ENCODE measurements at places on chromosomes 16 and 17.

DNA sequence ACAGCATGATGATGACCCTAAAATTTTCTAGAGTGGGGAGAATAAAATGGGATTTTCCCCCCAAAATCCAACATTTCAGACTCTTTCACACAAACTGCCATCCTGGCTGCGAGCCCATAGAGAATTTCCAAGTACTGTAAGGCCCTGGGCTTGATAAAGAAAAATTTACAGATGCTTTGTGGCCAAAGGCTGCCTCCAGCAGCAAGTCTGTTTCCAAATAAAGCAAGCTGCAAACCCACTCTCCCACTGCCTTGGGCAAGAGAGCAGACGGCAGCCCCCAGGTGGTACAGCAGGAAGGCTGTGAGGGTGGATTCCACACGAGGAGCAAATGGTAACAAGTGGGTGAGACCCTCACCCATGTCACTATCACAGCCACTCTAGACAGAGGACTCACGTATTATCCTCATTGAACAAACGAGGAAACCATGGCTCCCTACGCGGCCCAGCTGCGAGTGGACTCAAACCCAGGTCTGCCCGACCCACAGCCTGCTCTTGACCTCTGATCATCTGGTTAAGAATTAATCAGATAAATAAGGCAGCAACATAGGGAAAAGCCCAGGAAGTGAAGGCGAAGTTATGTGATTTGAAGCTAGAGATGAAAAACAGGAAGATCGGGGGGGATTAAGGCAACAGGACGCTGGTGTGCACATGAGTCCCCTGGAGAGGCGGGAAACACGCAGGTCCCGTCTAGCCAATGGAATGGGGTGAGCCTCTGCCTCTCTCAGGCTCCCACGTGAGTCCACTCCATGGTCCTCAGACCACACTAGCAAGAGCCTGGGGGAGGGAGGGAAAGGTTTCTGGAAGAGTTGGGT is 37.4 kb downstream of the AXIN2 start:
- DNase-seq = no peak

- DNase-seq = no peak
Observed at GRCh38 chr17:39794249-39794970, 56.7 kb downstream of the GRB7 start.

DNA sequence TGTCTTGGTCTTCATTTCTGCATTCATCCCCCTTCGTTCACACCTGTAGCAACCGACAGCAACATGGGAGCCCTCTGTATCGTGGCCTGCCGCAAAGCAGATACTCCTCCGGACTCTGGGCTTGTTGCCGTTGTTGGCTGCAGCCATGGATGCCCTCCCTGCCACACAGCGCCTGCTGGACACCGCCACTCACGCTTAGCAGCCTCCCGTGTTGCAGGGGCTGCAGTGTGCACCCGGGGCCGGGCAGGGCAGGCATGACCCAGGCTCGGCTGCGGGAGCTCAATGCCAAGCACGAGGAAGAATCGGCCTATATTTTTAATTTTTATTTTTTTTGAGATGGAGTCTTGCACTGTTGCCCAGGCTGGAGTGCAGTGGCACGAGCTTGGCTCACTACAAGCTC is 34.9 kb upstream of the ZNF629 start:
- no peak for DNase-seq

DNA sequence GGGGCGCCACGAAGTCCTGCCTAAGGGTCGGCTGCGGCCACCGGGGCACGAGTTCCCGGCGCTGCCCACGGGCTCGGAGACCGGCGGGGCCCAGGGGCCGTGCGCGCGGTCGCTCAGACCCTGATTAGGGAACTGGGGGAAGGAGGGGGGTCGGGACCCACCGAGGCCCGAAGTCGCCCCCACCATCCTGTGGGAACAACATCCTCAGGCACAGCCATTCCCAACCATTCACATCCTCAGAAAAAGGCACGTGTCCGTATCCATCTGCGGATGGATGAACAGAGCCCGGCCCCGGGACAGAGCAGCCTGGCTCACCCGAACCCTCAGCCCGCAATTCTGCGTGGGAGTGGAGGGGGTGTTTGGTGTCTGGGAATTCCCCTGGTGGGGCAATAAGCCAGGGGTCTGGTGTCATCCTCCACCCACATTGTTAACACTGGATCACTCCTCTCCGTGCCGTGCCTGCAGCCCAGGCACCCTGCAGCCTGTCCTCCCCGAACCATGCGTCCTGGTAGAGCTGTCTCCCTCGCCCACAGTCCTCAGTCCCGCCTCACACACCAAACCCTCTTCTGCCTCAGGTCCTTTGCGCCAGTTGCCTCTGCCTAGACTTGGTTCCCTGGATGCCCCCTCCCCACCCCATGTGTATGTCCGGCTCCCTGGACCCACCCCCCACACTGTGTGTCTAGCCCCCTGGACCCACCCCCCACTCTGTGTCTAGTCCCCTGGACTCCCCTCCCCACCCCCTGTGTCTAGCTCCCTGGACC is 789 bp upstream of the CCDC57 start:
- peak; percentile 53 for DNase-seq

DNA sequence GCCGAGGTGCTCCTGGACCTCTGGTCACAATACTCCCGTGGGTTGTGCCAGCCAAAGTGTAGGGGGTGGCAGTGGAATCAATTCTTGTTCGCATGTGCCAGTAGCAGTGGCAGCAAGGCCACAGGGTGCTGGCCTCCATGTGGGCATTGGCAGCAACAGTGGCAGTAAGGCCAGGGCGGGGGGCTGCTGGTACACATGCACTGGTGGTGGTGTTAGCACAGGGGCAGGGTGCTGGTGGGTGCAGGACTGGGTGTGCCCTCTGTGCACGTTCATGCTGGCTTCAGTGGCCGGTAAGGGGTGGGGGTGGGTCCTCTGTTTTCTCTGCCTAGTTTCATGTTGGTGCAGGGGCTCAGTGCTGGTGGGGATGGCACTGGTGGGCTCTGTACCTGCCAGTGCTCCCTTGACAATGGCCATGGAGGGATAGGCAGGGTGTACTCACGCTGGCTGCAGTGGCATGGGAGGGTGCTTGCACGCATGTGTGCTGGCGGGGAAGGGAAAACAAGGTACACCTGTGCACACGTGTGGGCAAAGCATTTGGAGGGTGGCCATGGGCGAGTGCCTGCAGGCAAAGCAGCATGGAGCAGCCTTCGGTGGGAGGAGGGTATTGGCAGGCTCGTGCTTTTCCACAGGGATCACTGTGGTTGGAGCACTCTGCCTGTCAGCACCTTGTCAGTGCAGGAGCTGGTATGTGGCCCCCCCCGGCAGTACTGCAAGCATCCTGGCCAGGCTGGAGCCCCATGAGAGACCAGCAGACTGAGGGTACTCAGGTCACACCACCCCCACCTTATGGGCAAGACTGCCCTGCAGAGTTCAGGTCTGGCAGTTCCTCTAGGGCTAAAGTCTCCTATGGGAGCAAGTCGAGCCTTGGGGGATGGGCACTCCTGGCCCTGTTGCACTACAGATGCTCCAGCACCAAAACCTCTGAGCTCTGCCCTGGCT is 35.8 kb downstream of the NF1 start:
- DNase-seq = no peak

DNA sequence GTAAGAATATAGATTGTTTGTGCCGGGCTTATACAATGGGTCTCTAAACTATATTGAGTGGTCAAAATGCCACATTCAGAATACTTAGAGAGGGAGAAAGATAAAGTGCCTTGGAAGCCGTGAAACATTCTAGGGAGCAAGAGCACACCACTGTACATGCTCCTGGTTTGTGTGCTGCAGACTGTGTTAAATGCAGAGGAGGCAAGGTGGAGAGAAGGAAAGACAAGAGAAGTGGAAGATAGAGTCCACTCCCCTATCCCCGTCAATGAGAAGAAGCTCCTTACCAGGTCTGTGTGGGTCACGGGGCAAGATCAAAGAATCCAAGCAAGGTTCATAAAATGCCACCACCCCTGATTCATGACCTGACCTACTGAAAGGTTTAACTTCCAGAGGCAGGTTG is 267.1 kb upstream of the TBX2 start:
- DNase-seq = no peak

DNA sequence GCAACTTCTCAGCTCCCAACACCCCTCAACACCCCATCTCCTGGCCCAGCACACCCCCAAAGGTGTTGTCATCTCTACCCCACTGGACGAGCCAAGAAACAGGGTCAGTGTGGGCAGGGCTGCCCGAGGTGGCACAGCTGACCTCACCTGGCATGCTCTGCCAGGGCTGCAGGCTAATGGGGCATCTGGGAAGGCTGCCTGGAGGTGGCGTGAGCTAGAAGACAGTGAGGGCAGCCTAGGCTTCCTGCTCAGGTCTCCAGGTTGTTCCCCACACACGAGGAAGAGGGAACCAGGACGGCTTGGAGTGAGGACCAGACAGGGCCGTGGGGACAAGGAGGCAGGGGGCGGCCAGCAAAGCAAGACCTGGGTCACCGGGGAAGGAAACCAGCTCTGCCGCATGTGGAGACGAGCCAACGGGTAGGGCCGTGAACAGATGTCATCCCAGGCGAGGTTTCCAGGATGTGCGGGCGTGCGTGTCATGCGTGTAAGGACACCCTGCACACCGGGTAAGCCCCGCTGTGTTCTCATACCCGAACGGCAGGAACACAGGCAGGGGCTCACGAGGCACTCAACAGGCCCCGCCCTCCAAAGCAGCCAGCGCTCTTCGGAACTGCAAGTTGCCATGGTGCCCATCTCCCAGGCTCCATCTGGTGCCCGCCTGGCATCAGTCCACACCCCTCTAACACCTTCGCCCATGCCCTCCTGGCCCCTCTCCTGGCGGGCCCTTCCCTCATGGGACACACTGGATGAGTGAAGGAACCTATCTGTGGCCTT is 29.6 kb upstream of the PVALEF start:
- DNase-seq = no peak

- DNase-seq = no peak
Observed at GRCh38 chr16:13414154-13414553, 505.8 kb upstream of the ERCC4 start.

DNA sequence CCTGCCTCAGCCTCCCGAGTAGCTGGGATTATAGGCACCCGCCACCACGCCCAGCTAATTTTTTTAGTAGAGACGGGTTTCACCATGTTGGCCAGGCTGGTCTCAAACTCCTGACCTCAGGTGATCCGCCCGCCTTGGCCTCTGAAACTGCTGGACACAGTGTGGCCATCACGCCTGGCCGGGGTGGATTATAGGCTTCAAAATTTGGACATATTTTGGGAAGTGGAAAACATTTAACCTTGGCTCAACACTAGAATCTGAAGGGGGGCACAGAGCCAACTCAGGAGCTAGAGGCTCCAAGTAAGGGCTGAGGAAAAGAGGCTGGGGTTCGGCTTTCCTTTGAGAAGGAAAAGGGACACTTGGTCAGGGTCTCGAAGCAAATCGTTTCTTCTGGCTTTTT is 2.2 kb upstream of the CDK5R1 start:
- no peak for DNase-seq

DNA sequence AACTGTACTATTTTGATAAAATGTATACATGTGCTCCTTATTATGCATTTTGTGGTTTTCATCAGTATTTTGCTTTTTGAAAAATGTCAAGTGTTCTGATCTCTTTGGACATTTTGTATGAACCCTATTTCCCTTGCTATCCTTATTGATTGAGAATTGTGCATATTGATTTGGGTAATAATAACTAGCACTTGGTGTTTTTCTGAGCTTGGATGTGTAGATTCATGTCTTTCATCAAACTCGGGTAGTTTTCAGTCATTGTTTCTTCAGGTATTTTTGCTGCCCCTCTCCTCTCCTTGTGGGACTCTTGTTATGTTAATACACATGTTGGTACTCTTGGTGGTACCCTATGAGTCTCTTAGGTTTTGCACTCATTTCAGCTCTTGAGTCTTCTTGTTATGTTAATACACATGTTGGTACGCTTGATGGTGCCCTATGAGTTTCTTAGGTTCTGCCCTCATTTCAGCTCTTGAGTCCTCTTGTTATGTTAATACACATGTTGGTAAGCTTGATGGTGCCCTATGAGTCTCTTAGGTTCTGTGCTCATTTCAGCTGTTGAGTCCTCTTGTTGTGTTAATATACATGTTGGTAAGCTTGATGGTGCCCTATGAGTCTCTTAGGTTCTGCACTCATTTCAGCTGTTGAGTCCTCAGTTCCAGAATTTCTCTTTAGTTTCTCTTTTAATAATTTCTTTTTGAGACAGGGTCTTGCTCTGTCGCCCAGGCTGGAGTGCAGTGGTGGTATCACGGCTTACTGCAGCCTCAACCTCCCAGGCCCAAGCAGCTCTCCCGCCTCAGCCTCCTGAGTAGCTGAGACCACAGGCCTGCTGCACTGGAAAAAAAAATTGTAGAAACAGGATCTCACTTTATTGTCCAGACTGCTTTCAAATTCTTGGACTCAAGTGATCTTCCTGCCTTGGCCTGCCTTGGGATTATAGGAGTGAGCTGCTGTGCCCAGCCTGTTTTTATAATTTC is 19.3 kb downstream of the ZNF750 start:
- DNase-seq = no peak

DNA sequence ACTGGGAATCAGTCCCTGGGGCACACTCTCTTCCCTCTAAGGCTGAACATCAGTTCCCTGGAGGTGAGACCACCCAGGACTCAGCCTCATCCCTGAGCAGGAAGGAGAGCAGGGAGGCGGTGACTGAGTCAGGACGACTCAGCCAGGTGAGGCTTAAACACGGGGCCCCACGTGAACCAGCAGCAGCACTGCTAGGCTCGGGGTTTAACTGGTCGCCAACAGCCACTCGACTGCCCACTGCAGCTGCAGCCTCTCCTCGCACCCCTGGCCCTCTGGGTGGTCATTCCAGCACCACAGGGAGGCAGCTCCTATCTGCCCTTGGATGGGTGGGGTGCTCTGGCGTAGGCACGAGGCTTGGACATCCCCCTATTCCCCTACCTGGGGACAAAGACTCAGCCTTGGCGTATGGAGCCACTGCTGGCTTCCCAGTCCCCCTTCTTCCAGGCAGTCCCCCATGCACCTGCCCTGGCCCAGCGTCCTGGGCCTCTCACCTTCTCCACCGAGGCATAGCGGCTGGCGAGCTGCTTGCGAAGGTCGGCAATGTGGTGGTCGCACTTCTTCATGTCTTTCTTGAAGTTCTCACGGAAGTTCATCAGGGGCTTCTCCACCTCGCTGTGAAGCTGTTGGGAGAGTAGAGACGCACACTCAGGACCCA is 21.2 kb upstream of the RCVRN start:
- no peak for DNase-seq

GRCh38 chr16:7246578-7246977 is 86.1 kb upstream of the RBFOX1 start:
- no peak for DNase-seq

GRCh38 chr16:11657556-11657955 is 10.7 kb upstream of the SNN start:
- DNase-seq = no peak

- DNase-seq = no peak
Observed at GRCh38 chr16:48535831-48536613, 74.0 kb downstream of the N4BP1 start.

- no peak for DNase-seq
Observed at GRCh38 chr16:51147776-51148677, 3.0 kb downstream of the SALL1 start.

- DNase-seq = no peak
Observed at GRCh38 chr17:73614256-73614655, 30.0 kb downstream of the SDK2 start.

DNA sequence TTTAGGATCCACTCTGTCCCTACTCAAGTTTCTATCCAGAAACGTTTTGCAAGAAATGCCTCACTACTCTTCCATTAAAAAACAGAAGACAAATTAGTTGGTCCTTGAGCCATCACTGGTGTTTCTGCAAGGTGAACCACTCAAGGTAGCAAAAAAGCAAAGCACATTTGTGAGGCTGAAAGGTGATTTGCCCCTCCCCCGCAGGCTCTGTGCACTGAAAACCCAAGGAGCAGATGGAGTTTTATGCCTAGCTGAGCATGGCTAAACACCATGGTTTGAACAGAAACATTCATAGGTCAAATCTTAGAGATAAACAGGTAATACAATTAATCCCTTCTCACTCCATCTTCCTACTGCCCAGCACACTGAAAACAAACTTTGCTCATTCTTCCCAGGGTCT is 538.2 kb upstream of the CDH5 start:
- DNase-seq = no peak
